ENCODE measurements at places on chromosomes 3 and 15.

DNA sequence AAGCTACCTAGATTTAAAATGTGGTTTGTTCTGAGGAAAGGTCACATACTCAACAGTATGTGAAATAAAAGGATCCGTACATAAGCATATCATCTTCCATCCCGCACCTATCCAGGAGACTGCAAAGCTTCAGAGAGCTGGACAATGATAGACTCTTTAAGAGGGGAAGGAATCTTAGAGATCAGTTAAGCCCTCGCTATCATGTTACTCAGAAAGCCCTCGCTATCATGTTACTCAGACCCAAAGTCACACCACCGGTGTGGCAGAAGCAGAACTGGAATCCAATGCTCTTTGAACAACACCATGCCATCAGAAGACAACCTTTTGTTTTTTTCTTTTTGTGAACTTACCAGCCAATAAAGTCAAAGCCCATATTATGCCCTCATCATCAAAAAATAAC is 5.8 kb downstream of the ANO10 start:
- no peak for DNase-seq

DNA sequence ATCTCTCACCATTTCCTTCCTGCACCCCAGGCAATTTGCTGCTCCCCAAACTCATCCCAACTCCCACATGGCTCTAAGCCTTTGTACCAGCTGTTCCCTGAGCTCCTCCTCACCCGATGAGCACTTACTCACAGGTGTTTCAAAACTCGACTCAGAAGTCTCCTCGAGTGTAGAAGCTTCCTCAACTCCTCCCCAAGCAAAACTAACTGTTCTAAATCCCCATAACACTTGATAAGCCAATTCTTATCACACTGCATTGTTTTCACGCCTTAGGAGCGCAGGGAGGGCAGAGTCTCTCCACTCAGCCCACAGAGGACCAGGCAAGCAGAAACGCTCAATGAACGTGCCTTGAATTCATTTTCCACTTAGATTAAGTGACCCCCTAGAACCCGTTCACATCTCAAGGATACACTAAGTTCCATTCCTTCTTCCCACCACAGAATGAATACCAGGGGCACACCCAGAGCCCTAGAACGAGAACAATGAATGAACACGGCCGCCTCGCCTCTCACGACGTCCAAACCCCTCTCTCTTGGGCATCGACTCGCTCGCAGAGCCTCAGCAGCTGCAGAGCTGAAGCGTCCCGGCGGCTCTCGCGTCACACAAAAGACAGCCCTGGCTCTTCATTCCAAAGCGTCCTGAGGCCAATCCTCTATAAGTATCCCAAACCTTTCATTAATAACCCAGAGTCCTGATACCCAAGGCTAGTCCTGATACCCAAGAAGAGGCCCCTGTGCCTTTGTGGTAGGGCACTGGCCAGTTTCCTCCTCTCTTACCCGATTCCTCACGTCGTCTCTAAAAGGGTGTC is 1.1 kb downstream of the RAF1 start:
- DNase-seq, result peak; percentile 9

DNA sequence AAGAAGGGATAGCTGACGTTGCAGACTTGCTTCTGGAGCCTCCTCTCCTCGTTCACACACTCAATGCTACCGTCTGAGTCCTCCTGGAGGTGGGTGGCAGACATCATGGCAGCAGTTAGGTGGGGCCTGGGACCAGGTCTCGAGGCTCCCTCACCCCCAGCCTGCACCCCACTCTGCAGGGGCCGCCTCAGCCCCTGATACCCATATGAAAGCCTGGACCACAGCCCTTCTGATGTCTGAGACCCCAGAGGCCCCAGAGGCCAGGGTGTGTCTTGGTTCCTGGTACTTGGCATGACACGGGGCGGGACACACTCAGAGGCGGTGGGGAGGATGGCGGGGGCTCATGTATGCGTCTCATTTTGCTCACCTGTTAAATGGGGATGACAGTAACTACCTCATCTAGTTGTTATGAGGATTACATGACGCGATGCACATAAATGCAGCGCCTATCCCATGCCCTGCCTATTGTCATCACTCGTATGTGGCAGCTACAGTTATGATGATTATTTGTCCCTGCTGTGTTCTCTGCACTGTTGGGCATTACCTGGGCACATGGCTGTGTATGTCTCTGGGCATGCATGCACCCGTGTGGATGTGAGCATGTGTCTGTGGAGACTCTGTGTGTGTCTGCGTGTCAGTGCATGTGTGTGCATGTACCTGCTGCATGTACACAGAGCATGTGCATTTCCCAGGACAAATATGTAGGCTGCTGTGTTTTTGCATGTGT is 39.9 kb downstream of the FEM1B start:
- DNase-seq, result no peak

GRCh38 chr3:172333042-172333377 is 115.2 kb downstream of the GHSR start:
- DNase-seq, result no peak

GRCh38 chr3:15660055-15660935 is 58.8 kb downstream of the BTD start:
- DNase-seq, result no peak

DNA sequence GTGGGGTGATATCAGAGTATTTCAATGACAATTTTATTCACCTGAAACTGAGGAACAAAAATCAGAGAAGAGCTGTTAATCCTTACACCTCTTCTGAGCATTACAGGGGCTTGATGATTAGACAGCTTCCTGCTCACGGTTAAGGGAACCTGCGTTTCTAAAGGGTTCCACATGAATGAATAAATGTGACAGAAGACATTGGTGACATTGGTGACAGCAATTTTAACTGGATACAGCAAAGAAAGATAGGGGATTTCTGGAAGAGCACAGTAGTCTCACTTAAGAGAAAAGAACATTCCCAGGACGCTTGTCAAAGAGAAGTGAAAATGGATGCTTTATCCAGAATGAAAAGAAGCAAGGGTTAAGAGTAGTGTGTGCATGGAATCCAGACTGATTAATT is 235.9 kb upstream of the CNTN3 start:
- no peak for DNase-seq

GRCh38 chr15:63274427-63274826 is 3.0 kb upstream of the APH1B start:
- DNase-seq, result no peak

DNA sequence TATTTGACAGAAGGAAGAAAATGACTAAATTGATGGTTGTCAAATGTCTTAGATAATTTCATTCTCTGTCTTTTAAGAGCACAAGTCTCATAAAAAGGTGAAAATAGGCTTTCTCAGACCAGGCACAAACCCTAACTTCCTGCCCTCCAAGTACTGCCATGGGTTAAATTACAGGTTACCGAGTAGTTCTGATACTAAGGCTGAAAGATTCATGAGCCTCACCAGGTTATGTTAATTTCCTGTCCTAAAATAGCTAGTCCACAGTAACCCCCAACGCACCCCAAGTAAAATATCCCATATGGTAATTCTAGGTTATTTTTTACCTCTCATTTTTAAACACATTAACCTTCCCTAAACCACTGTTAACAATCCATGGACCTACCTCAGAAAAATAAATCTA is 42.0 kb downstream of the GSK3B start:
- DNase-seq, result no peak

DNA sequence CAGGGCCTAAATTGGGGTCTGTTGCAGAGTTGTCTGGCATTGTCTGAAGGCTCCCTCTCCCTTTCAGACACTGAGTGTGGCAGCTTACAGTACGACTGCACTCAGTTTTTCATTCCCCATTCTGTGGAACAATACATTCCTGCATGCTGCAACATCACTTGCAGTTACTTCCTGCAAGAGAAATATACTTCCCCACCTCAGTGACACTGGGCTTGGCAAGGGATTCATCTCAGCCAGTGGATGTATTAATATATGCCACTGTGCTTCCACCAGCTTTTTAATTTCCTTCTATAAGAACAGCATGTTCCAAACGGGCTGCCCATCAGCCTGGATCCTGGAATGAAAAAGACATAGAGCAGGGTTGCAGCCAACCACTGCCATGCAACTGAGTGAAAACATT is 23.1 kb downstream of the B3GALNT1 start:
- DNase-seq, result no peak

GRCh38 chr3:53525765-53526703 is 31.6 kb downstream of the CACNA1D start:
- no peak for DNase-seq

GRCh38 chr3:55297706-55298105 is 189.4 kb downstream of the WNT5A start:
- DNase-seq, result no peak

- DNase-seq, result no peak
Measured at GRCh38 chr3:194301730-194302129, 49.4 kb downstream of the CPN2 start.

- DNase-seq, result peak; percentile 59
Measured at GRCh38 chr15:40307421-40308211, at the start of gene PLCB2. Gene PLCB2, minus strand, starts transcription at chr15:40307935. Its CDS starts 263 bp downstream, at chr15:40307672.

GRCh38 chr15:53917109-53917508 is 61.1 kb upstream of the UNC13C start:
- no peak for DNase-seq

- DNase-seq, result no peak
Measured at GRCh38 chr15:32942401-32942841, 224.6 kb downstream of the GREM1 start.

DNA sequence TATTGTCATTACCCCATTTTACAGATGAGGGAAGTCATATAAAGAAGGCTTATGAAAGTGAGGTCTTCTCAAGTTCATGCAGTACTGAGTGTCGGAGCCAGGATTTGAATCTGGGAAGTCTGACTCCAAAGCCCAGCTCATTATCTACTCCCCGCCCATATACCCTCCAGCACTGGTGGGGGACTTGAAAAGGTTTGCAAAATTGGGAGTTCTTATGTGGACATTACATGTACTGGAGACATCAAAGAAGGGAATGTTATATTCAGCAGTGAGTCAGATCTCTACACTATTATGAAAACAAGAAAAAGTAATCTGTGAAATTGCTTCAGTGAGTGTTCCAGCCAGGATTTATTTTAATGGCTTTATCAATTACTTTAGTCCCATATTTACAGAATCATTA is 185.2 kb upstream of the CADPS start:
- no peak for DNase-seq

DNA sequence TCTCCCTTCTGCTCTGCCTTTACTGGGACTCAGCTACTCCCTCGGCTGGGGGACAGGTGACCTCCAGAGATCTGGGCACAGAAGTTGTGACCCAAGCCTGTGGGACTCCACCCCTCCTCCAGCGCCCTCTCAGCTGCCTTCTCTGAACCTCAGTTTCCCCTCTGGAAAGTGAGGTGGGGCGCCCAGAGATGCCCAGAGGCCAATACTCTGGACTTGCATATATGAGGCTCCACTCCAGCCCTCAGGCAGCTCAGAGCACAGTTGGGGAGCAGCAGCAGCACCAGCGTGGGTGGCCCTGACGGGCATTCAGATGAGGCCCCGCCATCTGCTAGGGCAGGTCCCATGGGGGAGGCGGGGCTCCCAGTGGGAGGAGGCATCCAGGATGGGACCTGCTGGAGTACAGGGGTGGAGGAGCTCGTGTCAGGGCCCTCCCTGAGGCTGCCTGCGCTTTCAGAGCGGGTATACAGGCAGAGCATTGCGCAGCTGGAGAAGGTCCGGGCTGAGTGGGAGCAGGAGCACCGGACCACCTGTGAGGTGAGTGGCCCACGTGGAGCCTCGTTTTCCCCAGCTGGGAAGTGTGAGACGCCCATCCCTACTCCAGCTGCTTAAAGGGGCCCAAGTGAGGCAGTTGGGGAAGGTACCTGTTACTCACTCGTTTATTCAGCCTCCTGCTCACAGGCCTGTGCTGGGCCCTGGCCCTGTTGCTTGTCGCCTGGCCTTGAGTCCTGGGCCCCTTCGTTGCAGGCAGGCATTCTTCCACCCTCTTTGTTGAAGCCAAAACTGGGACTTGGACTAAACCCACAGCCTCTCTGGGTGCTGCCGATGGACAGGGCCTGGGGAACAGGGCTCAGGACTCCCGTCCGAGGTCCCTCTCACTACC is 35.4 kb downstream of the PSTPIP1 start:
- DNase-seq, result no peak

- peak; percentile 82 for DNase-seq
Measured at GRCh38 chr3:196711838-196712513, at the start of the genes CEP19 and PIGX. Gene CEP19, minus strand, starts transcription at chr3:196712250. Its CDS starts 3,593 bp downstream, at chr3:196708657. Gene PIGX, plus strand, starts transcription at chr3:196712377.

- DNase-seq, result no peak
Measured at GRCh38 chr3:52498137-52499054, 3.3 kb downstream of the STAB1 start.

- no peak for DNase-seq
Measured at GRCh38 chr15:100710222-100710621, 107.8 kb downstream of the ASB7 start.

DNA sequence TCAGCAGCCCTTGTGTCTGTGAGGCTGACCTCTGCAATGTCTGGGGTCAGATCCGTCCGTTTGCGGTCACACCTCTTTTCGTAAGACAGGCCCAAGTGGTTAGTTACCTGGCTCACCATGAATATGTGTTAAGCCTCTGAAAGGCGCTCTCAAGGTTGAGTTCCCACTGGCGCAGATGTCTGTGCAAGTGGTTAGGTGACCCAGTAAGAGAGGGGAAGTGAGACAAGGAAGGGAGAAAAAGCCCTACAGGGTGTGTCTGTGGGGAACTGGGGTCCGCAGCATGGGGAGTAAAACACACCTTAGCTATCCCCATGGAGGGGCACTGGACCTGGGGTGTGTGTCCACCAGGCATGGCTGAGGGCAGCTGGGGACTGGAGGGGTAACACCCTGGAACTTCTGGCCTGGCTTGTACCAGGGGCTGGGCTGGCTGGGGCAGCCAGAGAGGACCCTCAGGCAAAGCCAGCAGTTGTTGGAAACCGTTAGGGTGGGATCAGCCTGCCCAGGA is 391.6 kb upstream of the PROK2 start:
- DNase-seq, result no peak

DNA sequence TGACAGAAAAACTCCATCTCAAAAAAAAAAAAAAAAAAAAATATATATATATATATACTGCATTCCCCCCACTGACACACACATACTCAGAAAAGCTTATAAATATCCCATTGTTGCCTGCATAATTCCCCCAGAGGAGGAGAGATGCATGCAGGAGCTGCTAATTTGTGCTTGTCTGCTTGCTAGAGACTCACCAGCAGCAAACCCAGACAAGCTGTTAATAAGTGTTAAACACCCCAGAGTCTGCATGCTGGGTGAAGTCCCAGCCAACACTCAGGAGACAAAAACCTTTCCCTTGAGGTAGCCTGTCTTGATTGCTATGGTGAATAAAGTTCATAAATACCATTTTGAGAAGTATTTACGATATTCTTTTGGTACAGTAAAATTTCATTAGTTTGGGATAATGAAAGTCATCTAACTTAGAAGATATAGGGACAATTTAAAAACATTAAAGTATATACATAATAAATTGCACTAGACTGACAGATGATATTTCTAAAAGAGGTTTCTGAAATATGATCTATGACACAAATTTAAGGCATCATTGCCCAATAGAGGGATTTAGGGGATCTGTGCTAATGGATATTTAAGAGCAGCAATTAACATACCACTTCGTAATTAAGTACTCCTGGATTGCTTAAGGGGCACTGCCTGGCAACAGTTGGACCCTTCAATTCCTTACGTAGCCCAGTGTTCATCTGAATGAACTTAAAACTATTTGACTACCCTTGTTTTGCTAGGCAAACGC is 400.0 kb upstream of the C2CD4B start:
- DNase-seq, result no peak

Data from activated CD4-positive, alpha-beta T cell treated with anti-CD3 and anti-CD28 coated beads for 1 hour (primary cell).